ENCODE measurements at places on chromosomes 13 and 19.

DNA sequence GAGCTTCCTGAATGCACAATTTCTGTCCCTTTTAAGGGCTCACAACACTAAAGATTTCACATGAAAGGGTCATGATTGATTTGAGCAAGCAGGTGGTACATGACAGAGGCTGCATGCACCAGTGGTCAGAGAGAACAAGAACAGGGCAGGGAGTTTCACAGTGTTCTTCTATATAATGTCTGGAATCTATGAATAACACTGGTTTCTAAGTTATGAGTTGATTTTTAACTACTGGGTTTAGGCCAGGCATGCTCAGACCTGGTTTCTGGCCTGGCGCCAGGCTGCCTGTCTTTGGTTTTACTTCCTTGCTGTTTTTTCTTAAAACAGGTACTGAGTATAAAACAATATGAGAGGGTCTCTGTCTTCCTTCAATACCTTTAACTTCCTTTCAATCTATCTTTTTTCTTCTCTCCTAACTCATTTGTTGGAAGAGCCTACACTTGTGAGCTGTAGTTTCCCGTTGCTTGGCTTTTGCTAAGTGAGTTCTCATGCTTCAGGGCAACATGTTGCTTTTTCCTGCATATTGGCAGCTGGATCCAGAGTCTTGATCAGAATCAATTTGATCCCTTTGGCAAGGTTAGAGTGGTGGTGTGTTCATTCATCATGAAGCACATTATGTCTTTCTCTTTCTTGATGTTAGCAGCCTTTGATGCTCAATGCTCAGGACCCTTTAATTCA, 38.5 kb upstream of the FGF14 start:
- no peak for DNase-seq

- no peak for DNase-seq
Measured at GRCh38 chr13:25886438-25887214, 165.2 kb downstream of the SHISA2 start.

- no peak for DNase-seq
Measured at GRCh38 chr19:49860336-49861102, 6.9 kb downstream of the PNKP start.

GRCh38 chr13:109198585-109198984, 569.2 kb downstream of the MYO16 start:
- no peak for DNase-seq

DNA sequence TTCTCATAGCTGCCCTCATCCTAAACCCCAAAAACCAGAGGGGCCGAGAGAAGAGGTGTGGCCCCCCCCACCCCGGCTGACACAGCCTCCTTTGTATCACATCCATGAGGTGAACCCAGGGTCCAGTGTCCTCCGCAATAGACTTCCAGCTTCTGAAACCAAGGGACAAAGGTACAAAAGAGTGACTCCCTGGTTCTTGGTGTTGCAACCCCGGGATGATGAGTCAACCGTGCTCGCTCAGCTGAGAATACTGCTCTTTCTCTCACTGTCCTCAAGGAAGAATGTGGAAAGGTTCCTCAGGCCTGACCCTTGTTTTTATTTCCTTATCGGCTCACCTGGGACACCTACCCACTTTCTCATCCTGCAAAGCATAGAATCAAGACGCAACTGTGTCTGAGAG, 5.5 kb downstream of the SLC15A1 start:
- DNase-seq, result no peak

- DNase-seq, result no peak
Measured at GRCh38 chr13:40518481-40518882, 148.0 kb downstream of the FOXO1 start.

- DNase-seq, result no peak
Measured at GRCh38 chr19:42111384-42111783, 20.9 kb downstream of the POU2F2 start.

- DNase-seq, result peak; percentile 88
Measured at GRCh38 chr19:6066661-6067646, 43.3 kb downstream of the RFX2 start.

DNA sequence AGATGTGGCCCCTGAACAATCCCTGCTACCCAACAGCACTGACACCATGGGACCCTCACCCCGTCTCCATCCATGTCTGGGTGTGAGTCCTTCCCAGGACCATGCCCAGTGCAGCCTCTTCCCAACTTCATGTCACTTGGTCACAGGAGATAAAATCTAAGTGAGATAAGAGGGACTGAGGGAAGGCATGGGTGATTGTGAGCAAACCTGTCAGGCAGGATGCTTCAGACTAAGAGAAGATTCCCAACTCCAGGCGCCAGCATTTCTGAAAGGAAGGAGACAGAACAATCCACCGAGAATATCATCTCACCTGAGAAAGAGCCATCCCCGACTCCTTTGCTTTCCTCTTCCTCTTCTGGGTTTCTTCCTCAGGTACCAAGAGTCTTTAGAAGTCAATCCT, 7.5 kb downstream of the ZNF320 start:
- no peak for DNase-seq

DNA sequence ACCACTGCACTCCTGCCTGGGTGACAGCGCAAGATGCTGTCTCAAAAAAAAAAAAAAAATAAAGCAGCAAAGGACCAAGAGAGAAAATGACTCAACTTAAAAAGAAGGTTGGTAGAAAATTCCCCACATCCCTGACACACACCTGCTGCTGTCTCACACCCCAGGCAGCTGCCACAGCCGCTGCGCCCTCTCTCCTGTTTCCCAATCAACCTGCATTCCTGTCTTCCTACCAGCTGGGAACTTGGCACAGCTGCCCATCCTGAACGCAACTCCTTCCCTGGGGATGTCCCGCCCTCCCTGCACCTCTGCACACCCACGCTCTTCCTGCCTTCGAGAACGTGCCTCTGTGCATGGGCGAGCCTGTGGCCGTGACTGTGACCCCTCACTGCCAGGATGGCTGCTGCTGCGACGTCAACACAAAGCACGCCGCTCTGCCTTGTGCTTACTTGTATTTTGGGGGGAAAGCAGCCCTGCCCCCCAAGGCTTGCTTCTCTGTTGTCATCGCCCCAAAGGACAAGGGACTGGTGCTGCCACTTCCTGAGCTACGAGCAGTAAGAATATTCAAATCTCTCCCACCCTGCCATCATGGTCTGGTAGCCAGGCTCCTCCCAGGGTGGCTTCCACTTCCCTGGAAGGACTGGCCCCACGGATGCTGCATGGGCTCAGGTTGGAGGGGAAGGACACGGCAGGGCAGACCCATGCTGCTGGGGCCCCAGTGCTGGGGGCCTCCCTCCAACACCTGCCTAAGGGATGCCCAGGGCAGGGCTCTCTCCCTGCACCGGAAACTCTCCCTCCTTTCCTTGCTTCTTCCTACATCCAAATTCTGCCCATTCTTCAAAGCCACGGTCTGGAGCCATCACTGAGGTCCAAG, 20.7 kb downstream of the SH3GL1 start:
- DNase-seq, result no peak

GRCh38 chr13:33932769-33933406, 114.9 kb downstream of the RFC3 start:
- no peak for DNase-seq

DNA sequence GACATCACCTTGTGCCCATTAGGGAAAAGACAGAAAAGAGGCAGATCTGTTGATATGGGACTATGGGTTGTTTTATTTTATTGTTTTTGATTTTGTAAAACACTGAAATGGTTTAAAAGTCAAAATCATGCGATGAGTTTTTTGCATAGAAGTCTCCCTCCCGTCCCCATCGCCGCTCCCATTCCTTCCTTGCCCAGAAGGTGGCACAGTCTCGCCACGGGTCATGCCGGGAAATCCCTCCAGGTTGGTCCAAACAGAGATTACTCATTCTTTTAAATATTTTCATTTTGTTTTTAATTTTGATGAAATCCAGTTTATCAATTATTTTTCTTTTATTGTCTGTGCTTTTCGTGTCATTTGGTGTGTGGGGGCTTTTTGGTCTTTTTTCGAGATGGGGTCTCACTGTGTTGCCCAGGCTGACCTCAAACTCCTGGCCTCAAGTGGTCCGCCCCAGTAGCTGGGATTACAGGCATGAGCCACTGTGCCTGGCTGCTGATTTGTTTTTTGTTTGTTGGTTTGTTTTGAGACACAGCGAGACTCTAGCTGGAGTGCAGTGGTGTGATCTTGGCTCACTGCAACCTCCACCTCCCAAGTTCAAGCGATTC, 9.2 kb downstream of the PGPEP1 start:
- DNase-seq, result peak; percentile 72

DNA sequence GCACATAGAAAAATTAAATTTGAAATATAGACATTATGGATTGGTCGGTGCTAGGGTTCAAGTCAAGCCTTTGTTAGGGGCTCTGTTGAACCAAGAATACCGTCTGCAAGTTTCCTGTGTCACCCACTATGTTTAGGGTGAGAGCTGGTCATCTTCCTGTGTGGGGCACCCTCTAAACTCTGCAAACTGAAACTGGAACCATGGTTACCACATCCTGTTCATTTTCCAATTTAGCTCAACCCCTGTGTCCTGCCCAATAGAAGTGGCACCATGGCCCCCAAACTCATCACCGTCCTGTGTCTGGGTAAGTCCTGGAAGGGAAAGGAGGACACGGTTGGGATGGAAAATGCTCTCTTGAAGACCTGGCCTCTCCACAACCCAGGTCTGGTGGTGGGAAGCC, 29.9 kb downstream of the LAIR2 start:
- no peak for DNase-seq

- DNase-seq, result no peak
Measured at GRCh38 chr19:21749090-21749489, 18.3 kb downstream of the ZNF100 start.

DNA sequence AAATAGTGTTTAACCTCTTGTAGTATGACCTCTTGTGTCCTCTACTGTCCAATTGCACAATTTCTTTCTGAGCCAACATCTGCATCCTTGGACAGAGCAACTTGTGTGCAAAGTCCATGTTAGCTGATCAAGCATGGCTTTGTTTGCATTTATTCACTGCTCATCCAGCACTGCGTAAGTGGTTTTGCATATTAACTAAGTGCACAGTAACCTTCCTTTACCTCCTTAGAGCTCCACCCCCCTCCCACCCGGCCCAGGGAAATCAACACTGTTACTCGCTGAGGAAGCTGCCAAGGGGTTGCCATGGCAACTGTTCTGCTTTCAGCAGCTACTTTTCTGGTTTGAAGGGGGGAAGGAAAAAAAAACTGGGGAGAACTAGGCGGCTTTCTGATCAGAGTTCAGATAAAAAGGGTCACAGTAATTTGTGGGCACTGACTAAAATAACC, 153.5 kb upstream of the KLF12 start:
- peak; percentile 65 for DNase-seq

DNA sequence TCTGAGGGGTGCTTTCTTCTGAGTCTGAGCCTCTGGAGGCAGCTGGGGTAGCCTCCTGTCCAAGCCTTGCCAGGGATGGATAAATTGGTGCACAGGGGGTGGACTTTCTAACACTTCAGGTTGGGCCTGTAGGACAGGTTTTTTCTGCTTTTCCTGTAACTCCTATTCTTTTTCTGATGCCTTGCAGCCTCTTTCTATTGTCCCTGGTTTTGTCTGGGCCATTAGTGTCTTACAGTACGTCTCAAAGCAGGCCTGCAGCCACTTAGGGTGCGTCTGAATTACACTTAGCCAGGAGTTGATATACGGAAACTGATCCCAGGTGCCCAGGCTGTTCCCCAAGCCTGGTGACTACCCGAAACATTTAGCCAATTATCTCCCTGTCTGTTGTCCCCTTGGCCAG, 213.3 kb upstream of the HTR2A start:
- DNase-seq, result no peak

GRCh38 chr19:6489278-6490061, 7.9 kb upstream of the DENND1C start:
- DNase-seq, result no peak
